ENCODE measurements at places on chromosomes 7 and 10.

GRCh38 chr7:50411332-50411731 is 38.8 kb downstream of the FIGNL1 start:
- no peak for DNase-seq

DNA sequence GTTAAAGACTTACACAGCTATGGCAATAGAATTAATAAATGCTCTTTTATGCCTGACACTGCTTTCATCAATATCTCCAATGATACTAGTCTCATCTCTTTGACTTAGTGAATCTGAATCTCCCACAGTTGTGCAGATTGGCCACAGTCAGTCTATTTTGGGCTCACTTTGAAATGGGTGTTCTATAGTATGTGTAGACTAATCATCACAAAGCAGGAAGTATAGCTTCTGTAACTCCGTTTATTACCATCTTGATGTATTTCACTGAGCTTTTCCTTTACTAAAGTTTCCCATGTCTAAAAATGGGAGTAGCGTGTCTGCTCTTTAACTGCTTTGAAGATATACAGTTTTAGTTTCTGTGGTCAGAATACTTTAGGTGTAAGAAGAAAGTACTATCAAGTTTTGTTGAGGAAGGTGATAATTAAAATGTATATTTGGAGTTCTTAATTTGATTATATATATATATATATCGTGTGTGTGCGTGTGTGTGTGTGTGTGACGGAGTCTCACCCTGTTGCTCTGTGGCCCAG is 70.1 kb downstream of the ST7 start:
- no peak for DNase-seq

DNA sequence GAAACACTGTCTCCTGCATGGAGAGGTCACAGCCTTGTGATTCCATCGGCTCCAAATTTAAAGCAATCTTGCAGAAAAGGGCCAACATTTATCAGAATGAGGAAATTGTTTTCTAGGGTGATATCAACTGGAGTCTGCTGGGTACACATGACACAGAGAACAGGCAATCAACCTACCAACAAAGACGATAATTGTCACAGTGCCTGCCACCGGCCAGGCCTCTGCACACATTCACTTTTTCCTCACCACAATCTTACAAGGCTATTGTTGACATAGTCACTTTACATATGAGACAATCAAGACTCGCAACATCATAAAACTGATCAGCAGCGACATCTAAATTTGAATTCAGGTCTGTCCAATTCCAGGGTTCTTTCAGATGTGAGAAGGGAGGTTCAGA is 189.4 kb downstream of the KCNMA1 start:
- no peak for DNase-seq

DNA sequence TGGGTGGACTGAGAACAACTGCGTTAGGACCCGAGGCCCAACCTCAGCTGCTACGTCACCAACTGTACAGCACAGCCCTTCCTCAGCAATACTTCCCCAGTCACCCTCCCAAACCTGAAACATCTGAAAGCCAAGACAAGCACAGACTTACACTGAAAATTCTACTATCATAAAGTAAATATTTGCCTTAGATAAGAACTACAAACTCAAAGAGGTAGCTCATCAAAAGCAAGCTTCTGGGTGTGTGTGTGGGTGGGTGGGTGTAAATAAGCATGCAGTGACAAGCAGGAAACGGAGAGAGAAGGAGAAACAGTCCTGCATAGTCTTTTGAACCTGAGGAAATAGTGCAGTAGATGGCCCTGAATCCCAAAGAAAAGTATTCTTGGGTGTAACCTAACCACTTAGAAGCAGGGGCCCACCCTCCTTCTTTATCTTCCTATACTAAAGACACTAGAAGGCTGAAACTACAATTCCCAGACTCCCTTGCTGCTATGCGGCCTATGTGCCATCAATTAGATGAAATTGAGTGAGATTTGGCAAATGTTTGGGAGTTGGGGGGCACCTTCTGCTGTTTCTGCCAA is 18.7 kb downstream of the SLC25A13 start:
- peak; percentile 52 for DNase-seq

- no peak for DNase-seq
Observed at GRCh38 chr10:71456631-71457030, 59.9 kb downstream of the CDH23 start.

- DNase-seq = no peak
Observed at GRCh38 chr10:107129000-107129399, 35.5 kb downstream of the SORCS1 start.

DNA sequence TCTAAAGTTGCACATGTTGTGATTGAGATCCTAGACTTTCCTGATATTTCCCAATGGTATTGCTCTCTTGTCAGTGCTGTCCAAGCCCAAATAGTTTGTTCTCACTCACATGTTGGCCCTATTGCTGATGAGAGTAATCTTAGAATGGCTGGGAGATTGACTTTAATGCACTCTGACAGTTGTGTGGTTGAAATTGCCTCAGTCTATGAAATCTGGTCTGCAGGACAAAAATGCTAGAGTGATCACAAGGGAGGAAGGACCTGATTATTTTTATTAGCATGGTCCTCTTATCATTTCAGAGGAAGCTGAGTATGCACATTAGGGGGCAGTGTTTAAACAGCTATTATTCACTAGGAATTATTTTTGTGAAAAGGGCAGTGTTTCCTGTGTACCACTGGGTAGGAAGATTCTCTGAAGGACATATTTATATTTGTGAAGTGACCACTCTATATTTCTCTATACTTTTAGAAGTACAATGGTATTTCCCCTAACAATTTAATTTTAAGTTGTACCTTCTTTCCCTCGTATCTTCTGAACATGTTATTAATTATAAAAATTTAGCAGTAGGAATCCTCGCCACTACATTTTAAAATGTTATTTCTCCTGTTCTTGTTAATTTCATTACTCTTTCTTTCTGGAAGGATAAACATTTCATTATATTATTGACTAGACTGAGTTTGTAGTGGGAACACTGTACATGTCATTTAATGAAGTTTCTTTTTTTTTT is 64.4 kb downstream of the SUGCT start:
- DNase-seq = peak; percentile 17

GRCh38 chr7:26853788-26854393 is 10.5 kb downstream of the SKAP2 start:
- peak; percentile 56 for DNase-seq

DNA sequence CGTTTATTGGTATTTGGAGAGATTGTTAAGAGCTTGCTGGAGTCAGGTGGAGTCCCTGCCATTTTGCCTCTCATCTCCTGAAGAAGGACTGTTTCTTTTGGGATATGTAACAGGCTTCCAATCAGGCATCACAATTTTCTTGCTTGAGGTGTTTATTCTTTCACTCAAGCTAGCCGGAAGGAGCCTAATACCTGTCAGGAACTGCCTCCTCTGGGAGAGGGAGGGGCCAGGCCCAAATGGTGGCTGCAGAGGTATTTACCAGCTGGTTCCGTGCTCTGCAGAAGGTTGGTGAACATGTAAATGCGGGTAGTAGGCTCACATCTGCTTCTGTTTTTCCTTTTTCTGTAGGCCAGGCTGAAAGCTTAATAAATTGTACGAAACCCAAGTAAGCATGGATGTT is 114.0 kb downstream of the TCF7L2 start:
- DNase-seq = no peak

Data from OCI-M1 (cell line).